ENCODE measurements at places on chromosomes 11 and 22.

- DNase-seq: no peak
These were observed 35.3 kb downstream of the MACROD1 start for GRCh38 chr11:64130618-64131017.

DNA sequence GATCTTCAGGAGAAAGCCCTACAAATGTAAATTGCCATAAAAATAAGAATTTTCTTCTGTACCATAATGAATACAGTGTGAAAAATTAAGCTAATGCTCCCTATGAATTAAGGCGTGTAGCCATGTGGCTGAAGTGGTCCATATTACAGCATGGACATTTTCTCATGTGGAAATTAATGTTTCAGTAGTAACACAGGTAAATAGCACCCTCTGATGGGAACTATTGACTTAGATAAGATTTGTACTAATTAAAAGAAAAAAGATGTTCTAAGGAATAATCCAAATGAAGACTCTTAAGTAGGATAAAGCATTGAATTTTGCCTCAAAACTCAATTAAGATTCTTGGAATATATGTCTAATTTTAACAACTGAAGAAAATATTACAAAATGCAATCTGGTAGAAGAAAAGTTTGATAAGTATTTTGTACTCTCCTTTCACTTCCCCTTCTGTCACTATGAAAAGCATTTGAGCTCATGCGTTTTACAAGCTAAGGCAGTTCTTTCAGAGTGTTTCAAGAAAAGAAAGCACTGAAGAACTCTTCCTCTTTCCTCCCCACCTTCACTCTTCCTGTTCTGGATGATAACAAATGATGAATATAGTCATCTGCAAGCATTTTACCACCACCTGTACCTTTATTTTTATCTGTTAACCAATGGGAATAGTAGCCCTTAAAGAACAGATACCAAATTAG lies 9.9 kb upstream of the OR8D2 start:
- DNase-seq: no peak

- peak; percentile 42 for DNase-seq
These were observed 59.2 kb downstream of the PIK3C2A start for GRCh38 chr11:17148536-17148935.

- peak; percentile 64 for DNase-seq
These were observed 41.8 kb downstream of the MAP6 start for GRCh38 chr11:75626889-75627529.
